ENCODE measurements at places on chromosomes 3 and 15.
A peak's percentile ranks its signal among the peaks of the same experiment; 100 is the strongest.

DNA sequence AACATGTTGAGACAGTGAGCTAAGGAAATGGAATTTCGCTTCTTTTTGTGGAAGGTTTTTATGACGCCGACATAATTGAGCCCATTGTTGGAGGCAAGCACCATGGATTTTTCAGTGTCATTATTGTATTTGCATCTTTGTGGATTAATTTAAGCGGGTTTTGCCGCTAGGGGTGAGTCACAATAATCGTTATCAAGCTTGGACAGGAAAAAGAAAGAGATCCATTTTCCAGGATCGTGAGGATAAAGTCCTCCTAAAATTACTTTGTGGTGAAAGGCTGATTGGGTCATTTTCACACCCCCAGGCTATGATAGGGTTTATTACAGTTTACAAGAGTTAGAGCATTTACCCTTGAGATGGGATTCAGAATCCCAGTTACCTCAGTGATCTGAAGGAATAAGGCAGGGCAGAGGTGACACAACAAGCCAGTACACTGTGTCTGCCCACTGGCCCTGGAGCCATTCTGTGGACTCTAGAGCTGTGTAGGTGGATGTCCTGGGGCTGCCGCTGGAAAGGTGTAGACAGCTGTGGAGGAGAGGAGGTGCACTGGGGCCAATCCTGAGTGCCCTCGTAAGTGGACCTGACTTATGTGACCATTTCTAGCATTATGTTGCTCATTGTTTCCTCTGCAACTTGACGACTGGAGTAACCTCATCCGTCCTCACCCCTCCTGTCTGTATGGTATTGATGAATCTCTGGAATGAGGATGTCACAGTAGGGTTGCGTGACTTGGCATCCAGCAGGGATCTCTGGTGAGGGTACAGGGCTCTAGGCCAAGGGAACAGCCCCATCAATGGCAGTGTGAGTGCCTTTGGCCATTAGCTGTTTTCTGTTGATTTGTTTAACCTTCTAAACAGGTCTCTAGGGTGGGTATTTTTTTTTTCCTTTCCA, 370.1 kb downstream of the LRTM1 start:
- no peak for DNase-seq

DNA sequence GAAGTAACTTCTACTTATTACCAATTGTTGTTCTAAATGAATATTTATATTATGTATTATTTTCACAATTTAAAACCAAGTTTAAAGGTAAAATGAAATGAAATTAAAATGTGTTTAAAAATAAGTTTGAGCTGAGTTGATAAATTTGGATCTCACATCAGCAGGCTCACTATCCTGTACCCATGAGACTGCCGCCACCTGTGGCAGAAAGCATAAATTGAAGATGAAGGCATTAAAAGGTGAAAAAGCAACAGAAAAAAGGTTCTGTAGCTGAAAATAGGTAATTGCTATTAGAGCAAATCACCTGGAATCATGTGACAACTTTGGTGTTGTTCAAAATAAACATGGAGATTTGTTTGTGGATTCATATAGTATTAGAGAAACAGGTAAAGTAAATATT, 133.0 kb upstream of the CADM2 start:
- DNase-seq = no peak

- no peak for DNase-seq
These were observed 446.7 kb downstream of the C3orf38 start for GRCh38 chr3:88596451-88596850.

- DNase-seq = no peak
These were observed 308.5 kb downstream of the SV2B start for GRCh38 chr15:91408476-91409076.

GRCh38 chr3:13932578-13933295, 52.9 kb upstream of the WNT7A start:
- DNase-seq = no peak

- DNase-seq = peak; percentile 71
These were observed 105.0 kb downstream of the KLHL25 start for GRCh38 chr15:85689729-85690128.
